ENCODE measurements at places on chromosomes 7 and 10.

DNA sequence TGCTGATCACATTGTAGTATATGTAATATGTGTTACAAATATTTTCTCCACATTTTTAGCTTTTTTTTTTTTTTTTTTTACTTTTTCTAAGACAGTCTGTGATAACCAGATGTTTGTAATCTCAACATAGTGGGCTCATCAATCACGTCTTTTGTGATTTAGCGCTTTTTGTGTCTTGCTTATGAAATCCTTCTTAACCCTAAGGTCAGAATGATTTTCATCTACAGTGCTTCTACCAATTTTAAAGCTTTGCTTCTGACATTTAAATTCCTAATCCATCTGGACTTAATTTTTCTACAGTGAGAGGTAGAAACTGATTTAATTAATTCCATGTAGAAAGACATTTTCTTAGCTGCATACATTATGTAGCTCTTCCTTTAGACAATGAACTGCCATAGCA, 626.4 kb downstream of the TNS3 start:
- DNase-seq: no peak

DNA sequence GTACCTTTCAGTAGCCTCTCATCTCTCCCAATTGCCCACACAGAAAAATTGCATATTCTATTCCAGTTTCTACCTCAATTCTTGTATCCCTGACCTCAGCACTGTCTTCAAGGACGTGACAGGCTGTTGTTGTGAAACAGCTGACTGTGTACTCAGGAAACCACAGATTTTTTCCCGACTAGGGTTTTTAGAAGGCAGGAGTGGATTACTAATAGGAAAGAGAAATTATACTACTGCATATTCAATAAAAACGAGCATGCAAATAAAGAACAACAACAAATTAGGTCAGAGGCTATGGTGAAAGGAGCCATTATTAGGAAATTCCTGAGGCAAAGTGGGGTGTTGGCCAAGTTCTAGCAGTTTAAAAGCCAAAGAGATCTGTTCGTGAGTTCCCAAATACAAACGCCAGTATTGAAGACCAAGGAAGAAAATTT, 93.4 kb downstream of the DOCK4 start:
- DNase-seq: no peak

GRCh38 chr10:29576681-29577080, 58.1 kb downstream of the SVIL start:
- DNase-seq: no peak

DNA sequence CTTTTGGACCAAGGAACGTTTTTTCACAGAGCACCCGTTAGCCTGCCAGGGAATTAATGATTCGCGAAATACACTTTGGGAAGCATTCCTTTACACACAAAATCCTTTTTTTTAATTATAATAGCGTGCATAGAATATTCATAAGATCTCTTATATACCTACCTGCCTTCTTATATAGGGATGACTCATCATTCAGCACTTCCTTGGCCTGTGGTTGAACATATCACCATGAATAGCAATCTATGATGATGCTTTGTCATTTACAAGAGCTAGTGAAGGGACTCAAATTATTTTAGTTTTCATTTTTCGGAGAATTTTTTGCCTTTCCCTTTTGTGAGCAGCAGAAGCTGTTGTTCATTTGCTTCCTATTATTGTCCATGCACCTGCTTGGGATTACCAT, 97.0 kb downstream of the CDH23 start:
- DNase-seq: no peak

DNA sequence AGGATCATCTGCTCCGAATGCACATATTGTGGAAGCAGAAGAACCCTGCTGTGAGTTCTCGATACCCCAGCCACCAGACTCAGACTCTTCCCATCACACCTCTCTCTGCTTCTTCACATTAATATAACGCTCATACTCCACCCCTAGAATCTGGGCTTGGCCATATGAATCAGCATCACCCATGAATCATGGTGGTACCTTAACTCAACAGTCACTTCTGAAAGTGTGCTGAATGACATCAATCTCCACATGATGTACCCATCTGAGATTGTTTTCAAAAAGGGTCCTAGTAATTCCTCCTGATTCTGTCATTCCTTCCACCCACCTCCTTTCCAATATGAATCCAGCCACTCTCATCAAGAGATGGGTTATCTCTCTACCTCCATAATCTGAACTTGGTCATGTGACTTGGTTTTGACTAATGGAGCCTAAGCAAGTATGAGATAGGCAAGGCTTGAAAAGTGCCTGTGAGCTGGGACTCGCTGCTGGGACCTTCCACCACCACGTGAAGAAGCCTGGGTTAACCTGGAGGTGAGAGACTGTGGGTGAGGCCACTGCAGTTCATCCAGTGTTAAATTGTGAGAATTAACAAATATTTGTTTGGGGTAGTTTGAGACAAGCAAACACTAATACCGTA, 15.4 kb downstream of the YWHAG start:
- no peak for DNase-seq

DNA sequence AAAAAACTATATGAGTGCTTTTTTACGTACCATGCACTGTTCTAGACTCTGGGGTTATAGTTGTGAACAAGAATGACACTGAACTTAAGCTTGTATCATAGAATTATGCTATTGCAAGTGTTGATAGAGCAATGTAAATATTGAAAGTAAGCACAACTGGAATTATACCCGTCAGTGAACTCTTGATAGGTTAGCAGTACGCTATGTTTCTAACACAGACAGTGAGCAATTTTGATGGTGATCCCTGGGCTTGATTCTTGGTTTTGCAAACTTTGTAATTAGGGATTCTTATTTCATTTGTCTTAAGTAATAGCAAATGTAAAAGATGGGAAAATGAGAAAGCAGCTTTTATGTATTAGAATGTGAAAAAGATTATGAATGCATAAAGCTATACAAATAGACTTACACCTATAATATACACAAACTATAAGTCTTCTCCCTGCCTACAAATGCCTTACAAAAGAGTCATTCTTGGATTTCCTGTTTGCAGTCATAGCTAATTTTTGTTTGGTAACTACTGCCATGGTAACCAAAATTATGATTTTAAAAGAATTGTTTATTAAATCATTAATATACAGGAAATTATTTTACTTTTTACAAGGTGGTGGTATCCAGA, 6.7 kb downstream of the TES start:
- DNase-seq: no peak

DNA sequence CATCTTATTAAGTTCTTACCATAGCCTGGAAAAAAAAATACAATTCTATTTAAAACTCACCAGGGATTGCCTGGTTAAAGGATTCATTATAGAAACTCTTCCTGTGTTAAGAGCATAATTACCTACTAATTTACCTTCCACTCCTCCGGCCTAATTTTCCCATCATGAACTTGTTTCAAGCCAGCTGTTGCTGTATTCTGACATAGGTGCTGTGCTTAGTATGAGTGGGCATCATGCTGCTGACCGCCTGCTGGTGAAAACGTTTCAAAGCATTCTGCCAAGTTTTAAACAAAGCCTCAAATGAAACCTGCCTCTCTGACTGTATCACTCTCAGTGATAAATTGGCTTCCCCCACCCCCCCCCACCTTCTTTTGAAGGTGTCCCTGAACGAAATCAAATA, 47.8 kb upstream of the KCNMA1 start:
- no peak for DNase-seq

DNA sequence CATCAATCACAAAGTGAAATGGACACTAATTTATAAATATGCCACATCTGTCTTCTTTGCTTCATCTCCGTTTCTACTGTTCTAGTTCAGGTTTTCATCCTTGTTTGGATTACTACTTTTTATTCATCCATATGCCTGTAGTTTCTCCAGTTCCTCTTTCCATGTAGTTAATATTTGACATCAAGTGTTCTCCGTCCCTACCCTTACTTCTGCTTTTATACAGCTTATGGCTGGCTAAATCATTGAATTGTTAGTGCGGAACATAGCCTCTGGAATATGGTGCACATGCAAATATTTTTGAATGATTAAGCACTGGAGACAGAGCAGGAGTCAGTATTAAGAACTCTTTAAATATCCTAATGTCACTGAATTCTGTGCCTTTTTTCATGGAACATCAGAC, 230.0 kb upstream of the PPP1R3A start:
- no peak for DNase-seq

DNA sequence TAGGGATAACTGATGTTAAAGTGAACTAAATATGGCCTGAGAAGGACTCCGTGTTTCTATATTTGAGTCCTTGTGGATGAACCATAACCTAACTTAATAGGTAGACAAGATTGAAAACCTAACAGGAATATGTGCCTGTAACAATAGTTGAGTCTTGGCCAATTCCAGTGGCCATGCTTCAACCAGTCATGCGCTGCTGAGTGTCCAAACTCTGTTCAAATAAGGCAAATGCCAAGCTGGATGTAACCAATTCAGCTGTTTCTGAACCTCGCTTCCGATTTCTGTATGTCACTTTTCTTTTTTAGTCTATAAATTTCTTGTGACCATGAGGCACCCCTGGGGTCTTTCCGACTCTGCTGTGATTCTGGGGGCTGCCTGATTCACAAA, 608.2 kb downstream of the GALNT17 start:
- no peak for DNase-seq

- DNase-seq: no peak
Observed at GRCh38 chr7:13290975-13291374, 603.5 kb downstream of the ARL4A start.

Data from T-helper 9 cell (primary cell).